ENCODE measurements at places on chromosomes 11 and 22. TPM values are rescaled to one million over a fixed set of nuclear protein-coding genes. Genes with fewer than 3 reads are reported as not detected.

DNA sequence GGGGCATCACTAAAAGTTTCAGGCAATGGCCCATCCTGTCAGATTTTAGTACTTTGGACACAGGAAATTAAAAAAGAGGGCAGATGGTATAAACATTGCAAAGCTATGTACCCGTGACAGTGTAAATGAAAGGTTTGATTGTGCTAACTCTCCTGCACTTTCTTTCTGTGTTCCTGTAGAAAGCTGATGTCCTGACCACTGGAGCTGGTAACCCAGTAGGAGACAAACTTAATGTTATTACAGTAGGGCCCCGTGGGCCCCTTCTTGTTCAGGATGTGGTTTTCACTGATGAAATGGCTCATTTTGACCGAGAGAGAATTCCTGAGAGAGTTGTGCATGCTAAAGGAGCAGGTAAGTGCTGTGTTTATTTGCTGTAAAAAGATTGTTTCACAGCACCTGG, 10.3 kb downstream of the CAT start:
- peak; percentile 78 for DNase-seq

Gene MYEOV
- 1.1 TPM for total RNA-seq

Gene MIAT
- 0.10 TPM for total RNA-seq

DNA sequence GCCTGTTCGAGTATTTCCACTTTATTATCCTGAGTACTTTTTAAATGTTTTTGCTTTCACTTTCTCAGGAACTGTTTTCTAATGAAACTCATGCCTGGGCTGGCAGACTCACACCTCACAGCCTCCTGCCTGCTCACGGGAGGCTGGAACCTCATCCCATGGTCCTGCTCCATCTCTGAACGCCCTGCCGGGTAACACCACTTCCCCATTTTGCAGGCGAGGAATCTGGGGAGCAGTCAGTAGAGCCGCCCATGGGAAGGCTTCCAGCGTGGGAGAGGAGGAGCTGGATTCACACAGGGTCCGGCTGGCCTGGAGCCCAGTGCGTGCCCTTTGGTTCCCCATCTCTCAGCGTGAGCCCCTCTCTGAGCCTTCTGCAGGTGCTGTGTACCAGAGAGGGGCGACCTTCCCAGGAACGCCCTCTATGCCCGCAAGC, 53.6 kb downstream of the SCUBE1 start:
- DNase-seq: no peak

Gene SLC22A12
- total RNA-seq: not detected
